ENCODE measurements at places on chromosomes 7 and 10. TPM values are rescaled to one million over a fixed set of nuclear protein-coding genes. Genes with fewer than 3 reads are reported as not detected.

TUBB8 gene
- not detected for total RNA-seq

WEE2 gene
- not detected for total RNA-seq

CDH23 gene
- total RNA-seq = 0.31 TPM

SLIT1 gene
- not detected for total RNA-seq

THSD7A gene
- total RNA-seq = 0.94 TPM

KBTBD2 gene
- 12.0 TPM for total RNA-seq

GDF2 gene
- not detected for total RNA-seq

OR6V1 gene
- total RNA-seq = not detected

CYP2C19 gene
- not detected for total RNA-seq

LIPM gene
- not detected for total RNA-seq

CALHM1 gene
- not detected for total RNA-seq

GPR15LG gene
- not detected for total RNA-seq

LRRD1 gene
- not detected for total RNA-seq

EPHB6 gene
- total RNA-seq = 74.3 TPM

DNAH11 gene
- not detected for total RNA-seq

POM121C gene
- 18.8 TPM for total RNA-seq

PLPP4 gene
- total RNA-seq = not detected

PIK3AP1 gene
- total RNA-seq = not detected

LIPF gene
- total RNA-seq = not detected

AZGP1 gene
- 2.1 TPM for total RNA-seq

KAZALD1 gene
- total RNA-seq = 23.5 TPM

CFAP70 gene
- 0.50 TPM for total RNA-seq

FBXL15 gene
- total RNA-seq = 14.0 TPM

AGMO gene
- total RNA-seq = 1.2 TPM

GJC3 gene
- total RNA-seq = not detected

SRGN gene
- 245 TPM for total RNA-seq
